ENCODE measurements at places on chromosomes 13 and 19. TPM values are rescaled to one million over a fixed set of nuclear protein-coding genes. Genes with fewer than 3 reads are reported as not detected.

The CDC16 gene
- 41.8 TPM for total RNA-seq

The ACP7 gene
- total RNA-seq, result not detected

The LGALS14 gene
- total RNA-seq, result not detected

The HSD17B14 gene
- 16.1 TPM for total RNA-seq

The KLC3 gene
- total RNA-seq, result 1.2 TPM

The GPR18 gene
- total RNA-seq, result not detected

The GRIN2D gene
- 7.7 TPM for total RNA-seq

The INAFM1 gene
- 10.9 TPM for total RNA-seq

The VSTM2B gene
- not detected for total RNA-seq

The MUC16 gene
- 0.03 TPM for total RNA-seq

The CRLF1 gene
- 8.6 TPM for total RNA-seq

The CCDC70 gene
- not detected for total RNA-seq

The SIAH3 gene
- not detected for total RNA-seq

The TUBB4A gene
- total RNA-seq, result 7.0 TPM

The WDR88 gene
- 0.28 TPM for total RNA-seq

The CCDC8 gene
- not detected for total RNA-seq

The TSHZ3 gene
- total RNA-seq, result 3.0 TPM

The LYPD5 gene
- total RNA-seq, result 0.55 TPM

The SPACA4 gene
- total RNA-seq, result not detected

The ZNF574 gene
- 30.3 TPM for total RNA-seq

The SYCN gene
- not detected for total RNA-seq

The DKKL1 gene
- total RNA-seq, result 0.64 TPM

The ERICH4 gene
- total RNA-seq, result not detected

The OR7G3 gene
- not detected for total RNA-seq

The TPP2 gene
- 13.5 TPM for total RNA-seq

The TMEM147 gene
- total RNA-seq, result 443 TPM

The LHB gene
- not detected for total RNA-seq

The MYO1F gene
- total RNA-seq, result 0.37 TPM

The LRG1 gene
- 0.15 TPM for total RNA-seq

Measured in A549 treated with AZD2906 at 1 μM for 4 hours (cell line).